Thoracic aorta (tissue), 2 donors: ENCODE measurements at places on chromosomes 16 and 17. TPM values are rescaled to one million over a fixed set of nuclear protein-coding genes. Genes with fewer than 3 reads are reported as not detected.

DNA sequence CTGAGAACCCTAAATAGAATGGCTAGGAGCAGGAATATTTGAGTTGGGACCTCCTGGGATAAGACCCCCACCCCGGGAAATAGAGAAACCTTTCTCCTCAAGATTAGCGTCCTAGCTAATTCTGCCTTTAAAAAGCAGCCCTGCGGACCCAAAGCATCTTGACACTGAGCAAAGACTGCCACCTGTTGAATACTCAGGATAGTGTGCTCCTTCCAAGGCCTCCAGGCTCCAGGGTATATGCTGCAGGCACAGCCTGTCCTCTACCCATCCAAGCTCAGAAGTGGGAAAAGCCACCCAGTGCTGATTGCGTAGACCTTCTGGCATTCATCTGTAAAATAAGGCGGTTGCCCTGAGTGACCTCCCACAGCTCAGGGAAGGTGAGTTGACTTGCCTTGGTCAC, 456.2 kb upstream of the DYNLRB2 start:
- no peak overlapping the region for H3K27ac ChIP-seq
- no peak overlapping the region for H3K4me3 ChIP-seq
- H3K27me3 ChIP-seq, result no peaks in the 10 kb centered on the region
- no peak for DNase-seq

DNA sequence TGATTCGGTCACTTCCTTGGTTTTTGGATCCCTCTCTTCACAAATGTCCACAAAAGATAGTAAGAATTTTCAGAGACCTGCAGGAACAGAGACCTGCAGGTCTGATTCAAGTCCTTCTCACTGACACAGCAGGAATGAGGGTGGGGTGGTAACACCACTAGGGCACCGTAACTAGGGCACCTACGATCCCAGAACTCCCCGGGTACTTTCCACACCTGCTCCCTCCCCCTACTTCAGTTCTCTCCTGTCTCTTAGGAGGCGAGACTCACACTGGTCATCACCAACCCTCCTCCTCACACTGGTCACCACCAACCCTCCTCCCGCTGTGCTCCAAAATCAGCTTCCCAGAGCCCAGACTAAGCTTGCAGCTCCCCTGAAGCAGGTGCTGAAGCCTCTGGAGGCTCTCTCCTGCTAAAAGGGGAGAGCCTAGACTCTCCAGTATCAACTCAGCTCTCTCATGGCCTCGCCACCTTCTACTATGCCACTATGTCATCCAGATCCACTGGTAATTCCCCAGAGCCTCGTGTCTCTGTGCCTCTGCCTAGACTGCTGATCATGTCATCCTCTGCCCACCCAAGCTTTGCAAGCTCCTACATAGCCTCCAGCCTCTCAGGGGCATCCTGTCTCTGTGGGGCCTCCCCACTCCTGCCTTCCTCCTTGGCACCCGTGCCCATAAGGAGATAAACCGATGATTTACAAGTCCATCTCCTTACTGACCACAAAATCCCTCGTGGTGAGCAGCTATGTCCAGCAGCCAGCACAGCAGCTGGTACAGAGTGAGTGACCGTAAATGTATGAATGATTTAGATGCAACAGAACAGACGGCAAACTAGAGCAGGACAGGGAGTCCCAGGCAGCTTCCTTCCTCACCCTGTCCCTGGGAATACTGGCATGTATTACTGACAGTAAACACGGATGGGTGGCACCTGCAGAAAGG, 63.4 kb upstream of the GSG1L start:
- H3K4me1 ChIP-seq, result peaks cover 15% of the 10 kb centered on the region
- peaks cover 38% of the 10 kb centered on the region for H3K36me3 ChIP-seq
- H3K4me3 ChIP-seq, result no peak overlapping the region
- no peak for DNase-seq

GRCh38 chr16:57143149-57143921, 42.5 kb downstream of the PSME3IP1 start:
- H3K36me3 ChIP-seq, result no peaks in the 10 kb centered on the region
- H3K27me3 ChIP-seq, result no peaks in the 10 kb centered on the region
- H3K4me1 ChIP-seq, result no peaks in the 10 kb centered on the region
- H3K4me3 ChIP-seq, result no peak overlapping the region

RPRML gene
- total RNA-seq, result not detected

LPO gene
- total RNA-seq, result not detected

DNA sequence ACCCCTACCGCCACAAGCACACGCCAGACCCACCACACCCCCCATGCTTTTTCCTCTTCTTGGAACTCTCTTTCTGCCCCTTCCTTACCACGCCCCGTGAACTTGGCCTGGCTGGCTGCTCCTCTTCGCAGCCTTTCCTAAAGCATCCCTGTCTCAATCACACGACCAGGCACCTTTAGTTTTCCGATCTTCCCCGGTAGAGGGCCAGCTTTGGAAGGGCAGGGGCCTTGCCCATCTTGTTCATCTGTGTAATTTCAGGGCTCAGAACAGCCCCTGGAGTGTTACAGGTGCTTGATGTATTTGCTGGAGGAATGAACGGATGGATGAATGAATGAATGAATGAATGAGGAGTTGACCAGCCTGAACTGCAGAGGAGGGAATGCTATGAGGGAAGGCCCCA, 3.7 kb downstream of the SPPL2C start:
- no peaks in the 10 kb centered on the region for H3K36me3 ChIP-seq
- no peaks in the 10 kb centered on the region for H3K4me1 ChIP-seq
- H3K27me3 ChIP-seq, result no peaks in the 10 kb centered on the region
- DNase-seq, result no peak
- no peak overlapping the region for H3K4me3 ChIP-seq

GRCh38 chr16:56603589-56603988, 4.8 kb upstream of the MT2A start:
- no peaks in the 10 kb centered on the region for H3K27me3 ChIP-seq
- H3K4me3 ChIP-seq, result no peak overlapping the region
- no peak overlapping the region for H3K27ac ChIP-seq

- peaks cover 34% of the 10 kb centered on the region for H3K4me1 ChIP-seq
- no peak for DNase-seq
Measured at GRCh38 chr16:88921591-88921990, 55.1 kb upstream of the PABPN1L start.

- H3K27ac ChIP-seq, result peak overlapping the region; percentile 97
- no peaks in the 10 kb centered on the region for H3K27me3 ChIP-seq
- DNase-seq, result no peak
- H3K4me3 ChIP-seq, result peak overlapping the region; percentile 100
- peaks cover 11% of the 10 kb centered on the region for H3K4me1 ChIP-seq
Measured at GRCh38 chr17:40124279-40125141, 2.7 kb downstream of the MSL1 start.

DNA sequence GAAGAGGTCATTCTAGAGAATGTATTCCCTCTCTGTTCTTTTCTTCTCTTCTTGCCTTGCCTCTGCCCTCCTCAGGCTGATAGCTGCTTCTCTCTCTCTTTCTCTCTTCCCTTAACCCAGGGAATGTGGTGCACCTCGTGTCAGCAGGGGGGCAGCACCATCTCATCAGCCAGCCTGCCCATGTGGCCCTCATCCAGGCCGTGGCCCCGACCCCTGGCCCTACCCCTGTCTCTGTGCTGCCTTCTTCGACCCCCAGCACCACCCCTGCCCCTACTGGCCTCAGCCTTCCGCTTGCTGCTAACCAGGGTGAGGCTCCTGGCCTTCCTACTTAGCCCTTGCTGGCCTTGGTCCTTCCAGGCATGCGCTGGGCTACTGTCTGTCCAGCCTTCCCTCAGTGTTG, 23.5 kb downstream of the SRCAP start:
- no peak overlapping the region for H3K27ac ChIP-seq
- no peak overlapping the region for H3K4me3 ChIP-seq
- no peaks in the 10 kb centered on the region for H3K4me1 ChIP-seq
- DNase-seq, result no peak
- no peaks in the 10 kb centered on the region for H3K27me3 ChIP-seq
- H3K36me3 ChIP-seq, result peaks cover 64% of the 10 kb centered on the region

MEFV gene
- 6.1 TPM for total RNA-seq

MT1A gene
- 6.5 TPM for total RNA-seq

DNA sequence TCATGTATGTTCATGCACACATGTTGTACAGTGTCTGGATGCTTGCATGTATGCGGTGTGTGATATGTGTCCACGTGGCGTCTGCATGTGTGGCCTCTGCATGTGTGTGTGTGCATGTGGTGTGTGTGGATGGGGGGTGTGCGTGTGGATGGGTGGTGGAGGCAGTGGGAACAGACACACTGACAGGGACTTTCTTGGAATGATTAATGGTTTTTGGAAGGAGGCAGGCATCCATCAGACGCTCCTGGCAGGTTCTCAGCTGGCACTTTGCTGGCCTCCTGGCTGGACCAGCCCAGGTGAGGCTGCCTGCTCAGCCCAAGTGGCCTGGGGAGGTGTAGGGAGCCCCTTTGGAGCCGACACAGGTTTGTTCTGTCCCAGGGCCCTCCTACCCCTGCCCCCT, 121.2 kb upstream of the CIBAR2 start:
- no peak overlapping the region for H3K27ac ChIP-seq
- H3K4me1 ChIP-seq, result peaks cover 30% of the 10 kb centered on the region
- H3K27me3 ChIP-seq, result no peaks in the 10 kb centered on the region
- no peak overlapping the region for H3K4me3 ChIP-seq

DNA sequence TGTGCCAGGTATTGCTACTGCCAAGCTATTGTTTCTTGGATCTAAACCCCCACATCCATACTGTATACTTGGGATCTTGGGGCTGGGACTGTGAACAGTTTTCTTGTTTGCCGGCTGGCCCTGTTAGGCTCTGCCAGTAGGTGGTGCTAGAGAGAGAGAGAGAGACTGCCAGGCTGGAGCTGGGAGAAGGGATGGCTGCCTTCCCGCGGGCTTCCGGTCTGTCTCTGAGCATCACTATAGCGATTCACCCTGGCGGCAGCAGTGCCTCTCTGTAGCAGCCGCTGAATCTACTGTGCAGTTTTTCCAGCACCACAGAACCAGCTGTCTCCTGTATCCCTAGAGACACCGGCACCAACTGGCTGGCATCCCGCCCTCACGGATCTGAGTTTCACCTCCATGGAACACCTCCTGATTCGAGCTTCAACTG, 201.2 kb downstream of the UTP18 start:
- no peak for DNase-seq
- no peaks in the 10 kb centered on the region for H3K4me1 ChIP-seq
- H3K36me3 ChIP-seq, result no peaks in the 10 kb centered on the region
- H3K4me3 ChIP-seq, result no peak overlapping the region

DNA sequence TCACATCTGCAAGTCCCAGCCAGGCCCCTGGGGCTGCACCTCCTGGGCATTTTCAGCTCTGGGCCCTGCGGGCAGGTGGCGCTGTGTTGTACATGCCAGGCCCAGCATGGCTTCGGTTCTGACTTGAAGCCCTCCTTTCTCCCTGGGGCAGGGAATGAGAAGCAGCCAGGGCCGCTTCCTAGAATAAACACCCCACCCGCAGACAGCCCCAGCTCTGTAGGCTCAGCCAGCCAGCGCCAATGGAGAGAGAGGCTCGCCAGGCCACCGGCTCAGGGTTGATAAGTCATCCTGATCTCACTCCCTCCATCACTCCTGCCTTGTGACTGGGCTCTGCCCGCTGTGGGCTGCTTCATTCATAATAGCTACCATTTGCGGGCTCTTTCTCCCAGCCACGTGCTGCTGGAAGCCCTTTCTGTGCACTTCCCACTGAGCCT, 6.0 kb upstream of the GLIS2 start:
- peaks cover 23% of the 10 kb centered on the region for H3K4me1 ChIP-seq
- no peak overlapping the region for H3K4me3 ChIP-seq
- no peaks in the 10 kb centered on the region for H3K27me3 ChIP-seq
- no peak for DNase-seq
- no peaks in the 10 kb centered on the region for H3K36me3 ChIP-seq

DNA sequence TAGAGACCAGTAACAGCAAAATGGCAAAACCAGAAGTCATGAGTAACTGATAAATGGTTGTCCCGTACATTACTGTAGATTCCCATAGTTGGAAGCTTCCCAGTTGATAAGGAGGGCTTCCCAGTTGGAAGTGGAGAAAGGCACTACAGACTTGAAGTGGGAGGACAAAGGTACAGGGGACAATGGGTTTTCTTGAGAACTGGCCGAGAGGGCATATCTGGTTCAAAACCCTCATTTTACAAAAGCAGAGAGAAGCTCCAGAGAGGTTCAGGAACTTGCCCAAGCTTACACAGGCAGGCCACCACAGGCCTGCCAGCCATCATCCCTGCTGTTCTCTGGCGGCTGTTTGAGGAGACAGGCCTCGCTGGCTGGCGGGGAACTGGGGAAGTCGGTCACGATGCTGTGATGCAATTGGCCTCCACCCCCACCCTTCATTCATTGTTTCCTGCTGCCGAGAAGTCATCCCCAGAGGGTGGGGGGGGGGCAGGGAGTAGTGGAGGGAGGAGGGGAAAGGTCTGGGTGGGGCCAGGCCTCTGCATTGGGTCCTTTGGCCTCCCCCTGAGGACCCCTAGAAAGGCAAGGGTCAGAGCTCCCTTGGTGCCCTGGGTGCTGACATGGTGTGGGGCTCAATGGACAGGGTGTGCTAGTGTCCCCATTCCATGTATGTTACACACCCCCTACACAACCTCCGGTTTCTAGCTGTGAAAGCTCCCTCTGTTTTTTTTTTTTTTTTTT, 3.0 kb downstream of the UBALD2 start:
- no peak overlapping the region for H3K27ac ChIP-seq
- peaks cover 4% of the 10 kb centered on the region for H3K36me3 ChIP-seq
- H3K27me3 ChIP-seq, result no peaks in the 10 kb centered on the region
- H3K4me1 ChIP-seq, result peaks cover 61% of the 10 kb centered on the region
- DNase-seq, result no peak
- peak overlapping the region; percentile 26 for H3K4me3 ChIP-seq

- no peaks in the 10 kb centered on the region for H3K36me3 ChIP-seq
- no peaks in the 10 kb centered on the region for H3K27me3 ChIP-seq
- DNase-seq, result no peak
Measured at GRCh38 chr16:79190542-79190941, 410.0 kb downstream of the MAF start.

WNT3 gene
- total RNA-seq, result 0.27 TPM

DNA sequence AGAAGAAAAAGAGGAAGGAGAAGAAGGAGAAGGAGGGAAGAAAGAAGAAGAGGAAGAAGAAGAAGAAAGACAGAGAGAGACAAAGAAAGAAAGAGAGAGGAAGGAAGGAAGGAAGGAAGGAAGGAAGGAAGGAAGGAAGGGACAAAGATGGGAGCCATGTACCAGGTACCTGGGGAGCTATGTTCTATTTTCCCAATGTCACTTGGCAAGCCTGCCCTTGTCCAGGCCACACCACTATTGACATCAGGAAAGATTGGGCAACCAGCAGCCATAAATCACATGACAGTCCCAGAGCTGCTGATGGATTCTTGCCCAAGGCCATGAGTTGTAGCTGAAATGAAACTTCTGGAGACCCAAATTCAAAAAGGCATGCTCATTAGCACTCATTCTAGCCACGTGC, 2.7 kb upstream of the CES1 start:
- no peaks in the 10 kb centered on the region for H3K36me3 ChIP-seq
- H3K4me1 ChIP-seq, result no peaks in the 10 kb centered on the region

XYLT1 gene
- total RNA-seq, result 13.1 TPM

NGFR gene
- total RNA-seq, result 13.9 TPM

GRCh38 chr16:84267380-84267779, 27.3 kb upstream of the WFDC1 start:
- no peaks in the 10 kb centered on the region for H3K4me1 ChIP-seq
- no peak for DNase-seq
- H3K27me3 ChIP-seq, result no peaks in the 10 kb centered on the region
- H3K27ac ChIP-seq, result no peak overlapping the region

TMEM238L gene
- total RNA-seq, result not detected

- H3K4me1 ChIP-seq, result peaks cover 14% of the 10 kb centered on the region
- no peaks in the 10 kb centered on the region for H3K27me3 ChIP-seq
- H3K36me3 ChIP-seq, result no peaks in the 10 kb centered on the region
- no peak overlapping the region for H3K4me3 ChIP-seq
- H3K27ac ChIP-seq, result no peak overlapping the region
Measured at GRCh38 chr17:64160378-64160777, 30.4 kb upstream of the ERN1 start.

MRPL38 gene
- 42.4 TPM for total RNA-seq

PRR35 gene
- 0.42 TPM for total RNA-seq
